ENCODE measurements at places on chromosomes 6 and 20.
A peak's percentile ranks its signal among the peaks of the same experiment; 100 is the strongest.

DNA sequence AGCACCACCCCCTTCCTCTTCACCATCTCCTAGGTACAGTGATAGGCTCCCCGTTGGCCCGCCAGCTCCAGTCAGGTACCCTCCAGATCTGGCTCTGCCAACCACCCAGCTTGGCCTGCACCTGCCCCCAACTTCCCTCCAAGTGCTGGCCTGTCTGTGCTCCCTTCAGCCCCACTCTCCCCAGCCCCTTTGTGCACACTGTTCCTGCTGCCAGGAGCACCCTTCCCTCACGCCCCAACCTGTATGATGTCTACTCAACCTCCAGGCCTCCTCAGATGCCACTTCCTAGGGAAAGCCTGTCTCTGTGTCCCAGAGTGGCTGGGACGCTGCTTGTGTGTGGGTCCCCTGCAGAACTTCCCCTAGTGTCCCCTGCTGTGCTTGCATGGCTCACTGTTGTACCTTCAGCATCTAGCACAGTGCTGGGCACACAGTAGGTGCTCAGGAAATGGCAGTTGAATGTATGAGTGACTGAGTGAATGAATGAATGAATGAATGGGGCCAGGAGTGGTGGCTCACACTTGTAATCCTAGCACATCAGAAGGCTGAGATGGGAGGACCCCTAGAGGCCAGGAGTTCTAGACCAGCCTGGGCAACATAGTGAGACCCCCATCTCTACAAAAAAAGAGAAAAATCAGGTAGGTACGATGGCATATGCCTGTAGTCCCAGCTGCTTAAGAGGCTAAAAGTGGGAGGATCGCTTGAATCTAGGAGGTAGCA is 3.0 kb downstream of the ZBP1 start:
- no peak for DNase-seq

- no peak for DNase-seq
These were observed 8.5 kb upstream of the TINAG start for GRCh38 chr6:54299542-54300269.

GRCh38 chr20:53852691-53853090 is 217.7 kb downstream of the BCAS1 start:
- no peak for DNase-seq

DNA sequence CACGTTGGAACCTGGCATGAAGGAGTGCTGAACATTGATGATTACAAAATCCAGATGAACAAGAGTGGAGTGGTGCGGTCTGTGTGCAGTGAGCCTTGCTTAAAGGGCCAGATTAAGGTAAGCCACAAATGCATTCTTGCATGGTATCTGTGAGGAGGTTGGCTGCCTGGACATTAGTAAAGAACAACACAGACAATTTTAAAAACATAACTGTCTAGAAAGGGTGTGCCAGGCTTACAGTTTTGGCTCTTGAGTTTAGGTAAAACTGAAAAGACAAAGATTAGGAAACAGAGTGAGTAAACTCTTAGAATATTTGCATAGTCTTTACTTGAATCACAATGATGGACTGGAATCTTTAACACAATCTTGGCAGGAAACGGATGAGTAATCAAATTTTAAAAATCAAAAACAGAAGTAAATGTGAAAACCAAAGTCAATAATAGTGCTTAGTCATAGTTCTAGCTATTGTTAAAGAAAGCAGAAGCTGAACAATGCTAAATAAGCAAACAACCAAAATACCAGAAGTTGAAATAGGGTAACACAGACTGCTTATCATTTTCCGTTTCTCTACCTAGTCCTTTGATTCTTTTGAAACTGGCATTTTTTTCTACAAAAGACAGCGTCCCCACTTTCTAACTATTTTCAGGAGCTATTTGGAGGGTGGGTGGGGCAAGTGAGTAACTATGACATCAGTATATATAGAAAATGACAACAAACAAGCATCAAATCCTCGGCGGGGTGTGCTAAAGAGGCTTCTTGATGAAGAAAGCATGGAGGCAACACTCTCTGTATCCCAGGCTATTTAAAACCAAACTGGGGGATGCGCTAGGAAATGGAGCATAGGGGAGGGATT is 185.8 kb upstream of the RAB32 start:
- DNase-seq: peak; percentile 77

GRCh38 chr6:41726876-41727275 is 8.5 kb downstream of the TFEB start:
- DNase-seq: no peak

GRCh38 chr20:46917155-46917554 is 22.5 kb downstream of the EYA2 start:
- DNase-seq: no peak

DNA sequence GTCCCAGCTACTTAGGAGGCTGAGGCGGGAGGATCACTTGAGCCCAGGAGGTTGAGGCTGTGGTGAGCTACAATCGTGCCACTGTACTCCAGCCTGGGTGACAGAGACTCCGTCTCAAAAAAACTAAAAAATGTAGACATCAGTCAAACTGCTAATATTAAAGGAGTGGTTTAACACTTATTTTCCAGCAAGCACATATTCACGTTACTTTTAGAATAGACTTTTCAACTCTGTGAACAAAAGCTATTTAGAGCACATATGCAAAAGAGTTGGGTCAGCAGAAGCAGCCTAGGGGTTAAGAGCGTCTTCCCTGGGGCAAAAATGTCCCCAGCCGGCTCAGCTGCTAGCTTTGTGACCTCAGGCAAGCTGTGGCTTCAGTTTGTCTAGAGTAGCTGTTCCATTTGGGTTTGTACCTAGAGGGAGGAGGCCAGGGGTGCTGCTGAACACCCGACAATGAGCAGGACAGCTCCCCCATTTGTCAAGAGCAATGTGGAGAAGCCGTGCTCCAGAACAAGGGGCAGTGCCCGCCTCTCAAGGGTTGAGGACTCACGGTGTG is 62.5 kb upstream of the PTGIS start:
- DNase-seq: no peak

GRCh38 chr20:32271620-32272019 is 5.8 kb upstream of the KIF3B start:
- no peak for DNase-seq

DNA sequence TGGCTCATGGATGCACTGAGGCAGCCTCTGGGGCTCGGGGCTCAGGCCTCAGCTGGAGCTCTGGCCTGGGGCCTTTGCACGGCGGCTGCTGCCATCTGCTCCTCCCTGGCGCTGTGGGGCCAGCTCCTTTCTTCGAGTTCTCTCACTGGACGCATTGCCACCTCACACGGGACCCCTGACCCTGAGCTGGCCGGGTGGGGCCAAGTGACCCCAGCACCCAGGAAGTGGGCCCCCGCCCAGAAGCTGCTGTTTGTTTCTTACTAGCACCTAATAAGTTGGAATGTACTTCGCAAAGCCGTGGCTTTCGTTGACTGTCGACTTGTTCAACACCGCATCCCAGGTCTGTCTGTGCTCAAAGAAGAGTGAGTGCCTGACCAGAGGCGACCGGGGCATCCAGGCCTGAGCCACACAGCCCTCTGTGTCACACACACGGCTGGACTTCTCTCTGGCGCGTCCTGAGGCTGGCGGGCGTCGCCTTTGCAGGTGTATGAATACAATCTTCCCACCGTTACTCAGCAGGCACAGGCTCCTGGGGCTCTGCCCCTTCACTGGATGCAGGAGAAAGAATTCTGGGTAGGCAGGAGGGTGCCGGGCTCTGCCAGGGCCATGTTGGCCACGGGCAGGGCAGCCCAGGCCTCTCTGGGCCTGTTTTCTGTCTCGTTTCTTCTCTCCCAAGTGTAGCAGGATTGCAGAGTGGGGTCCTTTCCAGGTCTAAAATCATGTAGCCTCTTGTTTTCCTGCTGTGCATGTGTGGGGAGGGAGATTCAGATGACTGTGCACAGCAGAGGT is 112.9 kb downstream of the DLL1 start:
- no peak for DNase-seq

- no peak for DNase-seq
These were observed 44.2 kb downstream of the AKAP12 start for GRCh38 chr6:151284012-151284411.

DNA sequence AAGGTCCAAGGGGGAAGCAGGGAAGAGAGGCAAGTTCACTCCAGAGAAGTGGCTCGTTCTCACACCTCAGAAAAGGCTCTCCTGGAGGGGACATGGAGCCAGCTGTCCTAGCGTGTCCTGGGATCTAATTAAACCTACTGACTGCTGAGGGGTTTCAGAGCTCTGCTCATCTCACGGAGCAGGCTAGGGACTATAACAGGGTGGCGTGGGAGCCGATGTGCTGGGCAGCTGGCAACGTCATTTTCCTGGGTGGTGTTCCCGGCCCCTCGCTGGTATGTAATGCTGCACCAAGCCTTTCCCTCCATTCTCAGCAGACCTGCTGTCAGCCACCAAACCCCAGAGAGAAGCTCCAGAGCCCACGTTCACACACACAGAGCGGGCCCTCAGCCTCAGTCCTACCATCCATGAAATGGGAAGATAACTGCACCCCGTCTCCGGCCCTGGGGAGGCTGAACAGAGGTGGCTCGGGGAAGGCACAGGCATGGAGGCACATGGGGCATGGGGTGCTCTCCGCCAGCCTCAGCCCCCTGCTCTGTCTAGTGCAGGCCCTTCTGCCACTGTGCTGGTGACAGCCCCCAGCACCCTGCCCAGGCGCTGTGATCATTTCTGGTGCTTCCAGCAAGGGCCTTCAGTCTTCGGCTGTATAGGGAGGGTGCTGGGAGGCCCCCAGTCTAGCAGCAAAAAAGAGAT is 1.9 kb downstream of the CST7 start:
- DNase-seq: no peak

DNA sequence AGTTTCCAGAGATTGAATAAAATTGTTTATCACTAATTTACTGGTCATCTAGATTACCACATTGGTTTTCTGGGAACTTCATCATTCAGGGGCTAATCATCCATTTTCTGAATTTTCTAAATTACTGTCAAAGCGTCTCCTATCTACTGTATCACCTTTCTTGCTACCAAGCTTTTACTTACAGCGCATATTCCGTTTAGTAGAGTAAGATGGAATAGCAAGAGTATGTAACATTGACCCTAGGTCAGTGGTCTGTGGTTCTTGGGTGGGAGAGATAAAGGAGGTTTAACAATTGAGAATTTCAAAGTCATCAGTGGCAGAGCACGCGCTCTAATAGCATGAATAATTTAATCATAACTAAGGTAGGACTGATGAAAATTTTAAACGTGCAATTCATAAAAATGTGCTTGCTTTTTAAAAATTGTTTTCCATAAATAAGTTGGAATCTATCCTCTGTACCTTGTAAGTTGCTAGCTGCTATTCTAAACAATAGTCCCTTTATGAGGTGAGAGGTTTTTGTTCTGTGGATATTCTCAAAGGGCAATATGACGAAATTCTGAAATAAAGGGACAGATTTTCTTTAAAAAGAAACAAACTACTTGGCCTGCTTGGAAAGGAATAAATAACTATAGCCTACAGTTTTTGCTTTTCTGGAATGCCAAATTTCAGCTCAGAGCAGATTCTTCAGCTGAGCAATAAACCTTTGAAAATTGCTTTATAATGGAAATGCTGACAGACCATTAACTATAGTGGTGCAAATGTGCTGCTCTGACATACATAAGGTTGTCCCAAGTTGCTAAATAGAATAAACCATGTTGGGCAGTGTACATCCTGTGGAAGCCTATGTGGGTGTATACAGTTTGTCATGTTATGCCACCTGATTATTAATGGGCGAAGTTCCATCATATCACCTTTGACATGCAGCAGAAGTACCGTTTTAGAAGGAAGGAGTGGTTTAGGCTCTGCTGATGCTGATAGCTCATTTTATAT is 84.1 kb downstream of the ZFAND3 start:
- no peak for DNase-seq

- no peak for DNase-seq
These were observed 19.9 kb downstream of the GLYATL3 start for GRCh38 chr6:49519660-49520059.

DNA sequence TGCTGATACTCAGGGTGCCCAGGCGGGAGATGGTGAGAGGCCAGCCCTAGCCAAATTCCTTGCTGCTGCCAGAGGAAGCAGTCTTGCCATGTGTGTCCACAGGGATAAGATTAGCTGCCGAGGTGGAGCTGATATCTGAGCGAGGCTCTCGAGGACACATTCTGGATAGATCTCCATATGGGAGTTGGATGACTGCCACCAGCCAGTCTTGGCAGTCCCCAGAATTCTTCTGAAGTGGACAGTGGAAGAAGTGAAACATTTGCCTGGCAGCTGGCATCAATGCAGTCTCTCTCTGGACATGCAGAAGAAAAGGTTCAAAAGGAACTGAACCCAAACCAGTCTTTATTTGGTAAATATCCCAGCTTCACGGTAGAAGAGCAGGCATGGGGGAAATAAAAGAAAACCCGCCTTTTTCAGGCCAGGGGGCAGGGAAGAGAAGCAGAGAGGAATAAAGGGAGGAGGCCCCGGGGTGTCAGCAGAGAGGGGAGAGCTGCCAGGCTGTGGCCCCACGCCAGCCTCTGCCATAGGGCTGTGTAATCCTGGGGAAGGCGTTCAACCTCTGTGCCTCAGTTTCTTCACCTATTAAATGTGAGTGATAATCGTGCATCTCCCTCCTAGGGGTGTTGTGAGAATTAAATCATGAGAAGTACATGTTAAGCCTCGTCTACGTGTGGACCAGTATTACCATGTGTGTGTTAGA is 3.7 kb upstream of the FUCA2 start:
- DNase-seq: no peak

GRCh38 chr20:8019998-8020247 is 362 bp upstream of the TMX4 start:
- no peak for DNase-seq

DNA sequence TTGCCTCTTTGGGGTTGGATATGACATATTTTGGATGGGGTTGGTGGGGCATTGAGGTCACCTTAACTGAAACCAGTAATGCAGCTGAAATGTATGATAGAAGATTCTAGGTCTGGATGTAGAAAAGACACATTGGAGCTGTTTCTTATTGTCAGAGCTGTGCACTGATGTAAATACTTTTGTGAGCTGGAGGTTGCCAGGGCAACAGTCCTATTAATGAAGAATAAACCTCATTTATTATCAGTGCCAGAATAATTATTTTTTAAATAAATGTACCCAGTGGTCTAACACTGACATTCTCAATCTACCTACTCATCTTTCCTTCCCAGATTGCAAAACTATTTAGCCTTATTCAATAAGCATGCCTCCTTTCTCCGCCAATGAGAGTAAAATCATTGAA is 57.0 kb downstream of the CAP2 start:
- no peak for DNase-seq

GRCh38 chr6:16872543-16873235 is 111.4 kb upstream of the ATXN1 start:
- DNase-seq: no peak

DNA sequence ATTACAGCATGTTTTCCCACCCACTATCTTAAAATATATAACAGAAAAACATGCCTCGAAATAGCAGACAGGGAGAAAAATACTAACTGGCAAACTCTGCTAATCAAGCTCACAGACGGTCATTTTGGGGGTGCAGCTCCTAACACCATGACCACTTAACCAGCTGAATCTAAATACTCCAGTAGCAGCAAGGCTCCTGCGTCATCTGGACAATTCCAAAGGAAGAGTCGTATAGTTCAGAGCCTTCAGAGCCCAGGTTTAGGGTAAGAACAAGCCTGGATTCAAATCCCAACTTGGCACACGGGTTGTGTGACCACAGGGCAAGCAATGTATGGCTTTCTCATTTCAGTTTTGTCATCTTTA is 81.3 kb upstream of the COL21A1 start:
- no peak for DNase-seq

DNA sequence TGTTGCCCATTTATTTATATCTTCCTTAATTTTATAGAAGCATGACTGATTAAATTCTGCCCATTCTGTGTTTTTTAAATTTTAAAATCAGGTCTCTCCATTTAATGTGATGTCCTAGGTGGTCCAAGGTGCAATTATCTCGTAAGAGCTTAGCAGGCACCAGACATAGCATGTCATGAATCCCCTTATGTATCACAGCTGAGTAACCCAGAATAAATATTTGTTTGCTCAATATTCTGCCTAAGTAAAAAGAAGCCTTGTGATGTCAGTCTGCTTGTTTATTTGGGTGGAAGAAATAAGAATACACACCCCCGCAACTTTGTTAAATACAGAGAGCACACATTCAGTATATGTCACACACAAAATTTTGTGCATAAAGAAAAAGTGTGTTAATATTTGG is 211.3 kb downstream of the FARS2 start:
- DNase-seq: no peak

Data from LHCN-M2 (cell line).